Activated naive CD8-positive, alpha-beta T cell treated with anti-CD3 and anti-CD28 coated beads, Interleukin-2, amount 50 U/mL, for 24 hours (primary cell): ENCODE measurements at places on chromosomes 6 and 20.

GRCh38 chr20:45970646-45971424 lies 1.2 kb downstream of the ZNF335 start:
- peak; percentile 36 for DNase-seq

- DNase-seq, result no peak
These were observed 24.8 kb downstream of the GRM4 start for GRCh38 chr6:34120953-34121675.

GRCh38 chr6:12359036-12359435 lies 68.9 kb downstream of the EDN1 start:
- no peak for DNase-seq

DNA sequence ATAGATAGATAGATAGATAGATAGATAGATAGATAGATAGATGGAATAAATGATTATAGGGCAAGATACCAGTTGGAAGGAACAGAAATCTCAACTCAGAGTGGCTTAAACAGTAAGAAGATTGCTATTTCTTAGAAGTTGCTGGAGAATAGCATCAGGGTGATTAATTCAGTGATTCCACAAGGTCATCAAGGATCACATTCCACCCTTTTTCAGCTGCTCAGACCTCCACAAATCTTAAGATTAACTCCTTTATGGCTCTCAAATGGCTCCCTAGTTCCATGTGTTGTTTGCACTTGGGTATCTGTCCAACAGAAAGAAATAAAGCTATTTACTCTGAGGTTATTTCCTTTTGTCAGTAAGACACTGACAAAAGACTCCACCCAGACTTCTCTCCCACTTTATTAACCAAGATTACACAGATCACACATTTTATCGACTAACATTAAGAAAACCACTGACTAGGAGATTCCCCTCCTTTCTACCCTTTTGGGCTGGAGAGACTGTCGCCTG lies 68.3 kb upstream of the KIF16B start:
- DNase-seq, result no peak

- DNase-seq, result no peak
These were observed 17.9 kb upstream of the THEMIS start for GRCh38 chr6:127918506-127919427.

GRCh38 chr20:48737434-48738093 lies 90.2 kb downstream of the PREX1 start:
- no peak for DNase-seq

DNA sequence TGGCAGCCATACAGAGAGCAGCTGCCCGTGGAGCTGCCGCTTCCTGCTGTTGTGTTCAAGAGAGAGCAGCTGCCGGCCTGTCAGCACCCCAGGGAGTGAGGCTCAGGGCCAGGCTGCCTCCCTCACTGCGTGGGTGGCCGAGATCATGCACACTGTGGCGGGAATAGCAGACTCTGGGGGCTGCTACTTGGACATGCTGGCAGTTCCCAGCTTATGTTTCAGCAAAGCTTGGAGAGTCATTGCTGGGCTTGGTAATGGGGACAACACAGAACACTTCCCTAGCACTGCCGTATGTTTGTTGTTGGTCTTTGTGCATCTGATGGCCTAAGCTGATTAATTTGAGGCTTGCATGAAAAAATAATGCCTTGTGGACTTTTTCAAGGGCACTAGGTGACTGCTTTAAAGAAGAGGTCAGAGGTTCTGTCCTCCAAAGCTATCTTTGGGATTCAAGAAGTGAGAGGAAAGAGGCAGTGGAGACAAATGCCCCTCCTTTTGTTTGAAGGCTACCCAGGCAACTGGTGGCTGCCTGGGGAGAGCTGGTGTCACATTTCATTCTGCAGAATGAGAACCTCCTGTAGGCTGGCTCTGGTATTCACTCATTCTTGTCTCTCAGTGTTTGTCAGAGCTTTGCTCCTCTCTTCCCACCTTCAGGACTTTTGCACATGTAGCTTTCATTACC lies 18.8 kb downstream of the MRAP2 start:
- DNase-seq, result no peak

GRCh38 chr20:40706977-40707582 lies 18.0 kb upstream of the MAFB start:
- DNase-seq, result no peak

- no peak for DNase-seq
These were observed 81.4 kb downstream of the FNDC1 start for GRCh38 chr6:159250633-159251032.

GRCh38 chr6:161135695-161136591 lies 137.9 kb downstream of the AGPAT4 start:
- DNase-seq, result no peak

DNA sequence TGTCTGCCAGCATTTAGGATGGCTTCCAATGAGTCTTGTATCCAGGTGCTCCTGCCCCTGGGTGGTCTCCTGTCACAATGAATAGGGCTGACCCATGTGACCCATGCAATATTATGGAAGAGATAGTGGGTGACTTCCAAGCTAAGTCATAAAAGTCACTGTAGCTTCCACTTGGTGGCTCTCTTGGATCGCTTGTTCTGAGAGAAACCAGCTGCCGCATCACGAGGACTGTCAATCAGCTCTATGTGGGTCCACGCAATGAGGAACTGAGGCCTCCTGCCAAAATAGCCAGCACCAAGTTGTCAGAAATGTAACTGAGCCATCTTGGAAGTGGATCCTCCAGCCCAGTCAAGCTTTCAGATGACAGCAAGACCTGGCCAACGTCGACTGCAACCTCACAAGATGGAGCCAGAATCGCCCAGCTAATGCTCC lies 14.9 kb upstream of the MATN4 start:
- no peak for DNase-seq

DNA sequence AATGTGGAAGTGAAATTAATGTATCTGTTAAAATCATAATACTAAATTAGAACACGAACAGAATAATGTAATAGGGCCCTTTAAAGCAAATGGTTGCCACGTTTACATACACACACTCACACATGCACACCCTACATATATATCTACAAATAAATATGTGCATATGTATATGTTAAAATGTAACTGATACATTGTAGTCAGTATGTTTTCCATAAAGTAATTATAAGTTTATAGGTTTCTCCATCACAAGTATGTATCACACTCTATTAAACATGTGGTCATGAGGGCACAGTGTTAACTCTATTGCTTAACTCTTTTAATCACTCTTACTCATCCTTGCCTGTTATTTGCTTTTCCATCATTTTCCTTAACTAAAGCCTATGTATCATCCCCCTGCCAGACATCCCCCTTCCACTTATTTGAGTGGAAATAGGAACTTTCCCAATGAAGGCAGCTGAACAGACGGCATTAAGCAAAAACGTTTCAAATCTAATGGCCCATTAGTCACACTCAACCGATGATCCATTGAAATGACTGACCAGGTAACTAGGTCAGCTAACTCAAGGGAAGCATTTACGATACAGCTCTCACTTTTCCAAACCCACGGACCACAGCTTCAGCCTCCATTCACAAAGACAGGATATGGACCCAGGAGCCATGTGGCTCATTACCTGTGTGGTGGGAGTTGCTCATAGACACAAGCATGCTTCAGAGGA lies 89.3 kb downstream of the HAO1 start:
- DNase-seq, result no peak

DNA sequence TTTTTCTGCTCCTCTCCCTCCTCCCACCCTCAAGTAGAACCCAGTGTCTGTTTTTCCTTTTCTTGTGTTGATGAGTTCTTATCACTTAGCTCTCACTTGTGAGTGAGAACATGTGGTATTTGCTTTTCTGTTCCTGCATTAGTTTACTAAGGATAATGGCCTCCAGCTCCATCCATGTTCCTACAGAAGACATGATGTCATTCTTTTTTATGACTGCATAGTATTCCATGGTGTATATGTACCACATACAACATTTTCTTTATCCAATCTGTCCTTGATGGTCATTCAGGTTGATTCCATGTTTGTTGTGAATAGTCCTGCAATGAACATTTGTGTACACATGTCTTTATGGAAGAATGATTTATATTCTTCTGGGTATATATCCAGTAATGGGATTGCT lies 81.0 kb downstream of the TOX2 start:
- DNase-seq, result no peak

GRCh38 chr20:36862857-36863668 lies 12.9 kb upstream of the TLDC2 start:
- DNase-seq, result no peak

GRCh38 chr20:17635332-17636244 lies 46.5 kb downstream of the RRBP1 start:
- DNase-seq, result no peak

DNA sequence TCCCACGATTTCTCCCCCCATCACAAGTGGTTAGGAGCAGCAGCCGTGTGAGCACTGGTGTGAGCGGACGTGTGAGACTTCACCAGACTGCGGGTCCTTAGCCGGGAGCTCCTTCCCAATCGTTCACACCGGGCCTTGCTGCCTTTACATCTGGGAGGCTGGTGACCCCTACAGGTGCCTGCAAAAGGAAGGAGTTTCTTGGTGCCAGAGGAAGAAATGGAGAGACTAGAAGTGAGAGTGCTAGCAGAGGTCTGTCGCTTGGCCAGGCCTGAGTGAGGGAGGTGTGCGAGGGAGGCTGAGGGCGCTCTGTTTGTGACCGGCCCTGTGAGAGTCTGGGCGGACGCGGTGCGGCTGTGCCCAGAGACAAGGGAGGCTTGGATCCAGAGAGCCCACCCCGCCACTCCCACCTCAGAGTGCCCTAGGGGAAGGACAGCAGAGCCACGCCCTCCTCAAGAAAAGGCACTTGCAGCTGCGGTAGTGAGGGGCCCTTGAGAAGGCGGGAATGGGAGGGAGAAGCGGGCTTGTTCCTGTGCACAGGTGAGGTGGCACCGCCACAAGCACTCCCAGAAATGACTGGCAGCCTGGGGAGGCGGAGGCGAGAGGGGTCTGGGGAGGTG lies 10.0 kb upstream of the ARMC2 start:
- no peak for DNase-seq

DNA sequence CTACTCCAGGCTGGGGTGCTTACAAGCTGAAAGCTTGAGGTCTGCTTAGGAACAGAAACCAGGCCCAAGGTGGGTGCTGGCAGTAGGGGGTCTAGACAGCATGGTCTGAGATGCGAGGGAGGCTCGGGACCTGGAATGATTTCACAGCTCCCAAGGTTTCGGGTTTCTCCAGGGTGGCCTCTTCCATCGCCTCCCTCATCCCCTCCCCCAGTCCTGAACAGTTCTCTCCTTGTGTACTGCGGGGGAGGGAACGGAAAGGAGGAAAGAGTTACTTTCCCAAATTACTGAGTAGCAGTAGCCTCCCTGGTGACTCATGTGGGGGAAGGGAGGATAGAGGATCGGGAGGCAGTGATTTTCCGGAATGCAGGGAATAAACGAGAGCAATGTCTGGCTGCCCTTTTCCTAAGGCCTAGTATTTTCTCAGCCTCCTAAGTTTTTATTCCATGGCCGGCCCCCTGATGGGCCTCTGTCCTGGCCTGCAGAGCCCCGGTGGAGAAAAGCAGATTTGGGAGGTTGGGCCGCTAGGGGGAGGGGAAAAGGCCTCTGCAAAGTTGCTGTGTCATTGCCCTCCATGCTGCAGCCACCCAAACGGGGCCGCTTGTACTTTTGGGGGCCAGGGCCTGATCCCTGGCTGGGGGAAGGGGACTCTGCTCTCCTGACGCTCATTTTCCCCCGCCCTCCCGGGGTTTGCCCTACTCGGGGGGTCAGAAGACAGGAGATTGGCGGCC lies 1.5 kb downstream of the BRD2 start:
- DNase-seq, result peak; percentile 81

DNA sequence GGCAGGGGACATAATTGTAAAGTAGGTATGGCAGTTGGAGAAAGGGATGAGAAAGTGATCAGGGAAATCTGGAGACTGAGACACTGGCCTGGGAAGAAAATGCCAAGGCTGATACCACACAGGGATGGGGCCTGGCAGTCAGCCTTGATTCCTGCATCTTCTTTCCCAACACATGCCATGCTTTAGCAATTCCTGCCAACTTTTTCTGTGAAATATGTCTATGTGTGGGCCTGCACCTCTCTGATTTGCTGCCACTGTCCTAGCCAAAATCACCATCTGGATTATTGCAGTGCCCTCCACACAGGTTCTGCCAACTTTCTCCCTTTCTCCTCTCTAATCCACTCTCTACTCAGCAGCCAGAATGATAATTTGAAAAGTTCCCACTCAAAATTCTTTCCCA lies 759.8 kb upstream of the CITED2 start:
- no peak for DNase-seq
